ENCODE measurements at places on chromosomes 4 and X.

- DNase-seq, result no peak
Measured at GRCh38 chrX:74492720-74493201, 71.5 kb downstream of the SLC16A2 start.

GRCh38 chrX:132292793-132293192, 73.5 kb upstream of the RAP2C start:
- DNase-seq, result no peak

- no peak for DNase-seq
Measured at GRCh38 chr4:10803713-10804343, 119.3 kb upstream of the CLNK start.

- DNase-seq, result no peak
Measured at GRCh38 chr4:147312376-147313046, 168.4 kb upstream of the EDNRA start.

GRCh38 chr4:38904090-38904666, 36.6 kb downstream of the FAM114A1 start:
- DNase-seq, result no peak

GRCh38 chrX:133921764-133922389, 63.5 kb downstream of the GPC3 start:
- DNase-seq, result no peak

GRCh38 chr4:126678618-126679017, 954.1 kb upstream of the INTU start:
- DNase-seq, result no peak

DNA sequence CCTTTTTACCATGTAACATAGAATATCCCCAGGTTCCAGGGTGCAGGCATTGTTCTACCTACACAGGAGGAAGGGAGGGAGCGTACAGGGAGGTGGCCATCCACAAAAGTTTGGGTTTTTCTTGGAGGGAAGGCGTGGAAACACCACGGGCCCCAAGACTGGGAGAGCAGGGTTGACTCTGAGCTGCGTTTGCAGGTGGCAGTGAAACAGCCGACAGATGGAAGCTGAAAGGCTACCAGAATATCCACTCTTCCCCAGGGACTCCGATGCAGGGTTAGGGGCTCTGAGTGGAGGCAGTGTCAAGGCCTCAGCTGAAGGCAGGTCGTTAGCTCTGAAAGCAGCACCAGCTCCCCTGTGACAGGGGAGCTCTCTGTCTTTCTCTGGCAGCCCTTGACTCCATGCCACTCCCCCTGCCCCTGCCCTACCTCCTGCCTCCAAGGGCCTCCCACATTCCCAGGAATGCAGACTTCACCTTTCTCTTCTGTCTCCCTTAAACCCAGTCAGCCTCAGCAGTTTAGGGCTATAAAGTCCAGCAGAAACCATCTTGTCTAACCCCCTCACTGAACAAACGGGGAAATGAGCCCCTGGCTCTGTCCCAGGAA, 14.0 kb upstream of the GLOD5 start:
- DNase-seq, result no peak

DNA sequence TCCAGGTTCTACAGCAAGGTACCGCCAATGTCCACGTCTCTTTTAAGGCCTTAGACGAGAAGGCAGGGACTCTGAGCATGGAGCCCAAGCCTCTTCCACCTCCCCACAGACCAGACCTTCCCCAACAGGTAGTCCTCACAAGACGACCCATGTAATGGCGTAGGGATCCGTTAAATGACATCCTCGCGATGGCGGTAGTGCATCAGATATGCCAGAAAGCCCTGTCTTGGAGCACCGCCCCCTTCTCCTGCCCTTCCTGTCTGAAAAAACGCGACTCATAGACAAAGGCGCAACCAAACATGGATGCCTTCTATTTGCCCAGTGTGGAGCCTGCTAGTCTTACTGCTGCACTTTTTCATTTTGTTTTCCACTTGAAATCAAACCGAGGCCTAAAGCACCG, 185.4 kb downstream of the OR13H1 start:
- DNase-seq, result no peak

DNA sequence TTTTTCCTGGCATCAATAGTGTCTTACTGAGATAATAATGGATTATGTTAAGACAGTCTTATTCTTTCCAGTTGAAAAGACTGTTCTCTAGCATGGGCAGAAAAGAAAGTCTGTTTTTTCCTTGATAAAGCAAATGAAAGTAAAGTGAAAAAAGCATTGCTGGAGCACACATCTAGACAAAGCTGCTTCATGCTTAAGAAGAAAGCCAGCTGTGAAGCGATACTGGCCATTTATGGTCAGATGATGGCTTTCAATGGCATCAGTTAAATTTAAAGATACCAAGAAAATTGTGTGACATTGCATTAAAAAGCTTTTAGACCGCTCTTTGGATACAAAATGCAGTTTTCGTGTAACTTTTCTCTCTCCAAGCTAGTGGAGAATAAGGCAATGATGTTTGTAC, 242.1 kb upstream of the TRAM1L1 start:
- DNase-seq, result no peak

GRCh38 chr4:53221832-53222480, 143.9 kb downstream of the SCFD2 start:
- no peak for DNase-seq

DNA sequence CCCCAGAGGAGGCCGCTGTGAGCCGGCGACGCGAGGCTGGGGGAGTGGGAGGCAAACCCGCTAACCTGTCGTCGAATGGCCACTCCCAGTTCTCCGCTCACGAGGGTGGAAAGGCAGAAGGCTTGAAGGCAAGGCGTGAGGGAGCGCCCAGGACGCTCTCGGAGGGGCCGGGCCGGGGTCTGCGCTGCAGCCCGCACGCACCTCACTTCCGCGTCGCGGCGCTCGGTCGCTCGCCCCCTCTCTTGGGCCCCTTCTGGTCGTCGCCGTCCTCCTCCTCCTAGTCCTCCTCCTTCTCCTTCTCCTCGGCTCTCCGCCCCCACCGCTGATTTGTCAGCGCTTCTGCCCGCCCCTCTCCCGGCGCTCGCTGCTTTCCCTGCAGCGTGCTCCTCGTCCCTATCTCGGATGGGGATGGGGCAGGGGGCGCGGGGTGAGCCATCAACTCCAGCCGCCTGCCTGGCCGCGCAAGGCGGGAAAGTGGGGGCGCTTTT, at the start of gene SNCA:
Gene SNCA (minus strand): TSS at position 265 of the 488 bp plus-strand sequence. CDS start 1,494 bp downstream, outside the sequence.
- DNase-seq, result no peak

DNA sequence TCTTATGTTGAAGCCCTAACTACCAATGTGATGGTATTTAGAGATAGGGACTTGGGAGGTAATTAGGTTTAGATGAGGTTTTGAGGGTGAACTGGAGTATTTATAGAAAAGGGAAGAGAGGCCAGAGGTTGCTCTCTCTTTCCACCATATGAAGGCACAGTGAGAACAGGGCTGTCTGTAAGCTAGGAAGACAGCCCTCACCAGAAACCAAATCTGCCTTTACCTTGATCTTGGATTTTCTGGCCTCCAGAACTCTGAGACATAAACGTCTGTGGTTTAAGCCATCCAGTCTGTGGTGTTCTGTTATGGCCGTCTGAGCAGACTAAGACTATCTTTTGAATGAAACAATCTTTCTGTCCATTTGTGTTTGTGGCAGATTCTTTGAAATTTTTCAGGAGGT, 223.7 kb downstream of the PDHA2 start:
- DNase-seq, result no peak

DNA sequence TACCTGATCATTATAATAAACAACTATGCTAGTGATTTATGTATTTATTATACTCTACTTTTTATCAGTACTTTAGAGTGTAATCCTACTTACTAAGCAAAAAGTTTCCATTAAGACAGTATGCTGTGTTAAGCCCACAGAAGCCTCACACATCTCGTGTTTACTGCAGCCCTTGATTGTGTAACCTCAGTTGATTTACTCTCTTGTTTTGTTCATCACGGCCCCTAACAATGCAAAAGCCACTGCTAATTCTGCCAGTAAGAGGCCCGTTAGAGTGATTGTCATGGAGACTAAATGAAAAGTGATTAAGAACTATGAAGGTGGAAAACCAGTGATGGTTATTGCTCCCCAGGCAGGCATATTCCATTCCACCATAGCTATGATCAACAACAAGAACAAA, 436.2 kb downstream of the SPOCK3 start:
- DNase-seq, result no peak

- no peak for DNase-seq
Measured at GRCh38 chr4:52856801-52857200, 5.3 kb upstream of the RASL11B start.

- DNase-seq, result no peak
Measured at GRCh38 chrX:63656871-63657580, 128.0 kb downstream of the ARHGEF9 start.

Data from central memory CD8-positive, alpha-beta T cell (primary cell).